ENCODE measurements at places on chromosomes 16 and 17.

DNA sequence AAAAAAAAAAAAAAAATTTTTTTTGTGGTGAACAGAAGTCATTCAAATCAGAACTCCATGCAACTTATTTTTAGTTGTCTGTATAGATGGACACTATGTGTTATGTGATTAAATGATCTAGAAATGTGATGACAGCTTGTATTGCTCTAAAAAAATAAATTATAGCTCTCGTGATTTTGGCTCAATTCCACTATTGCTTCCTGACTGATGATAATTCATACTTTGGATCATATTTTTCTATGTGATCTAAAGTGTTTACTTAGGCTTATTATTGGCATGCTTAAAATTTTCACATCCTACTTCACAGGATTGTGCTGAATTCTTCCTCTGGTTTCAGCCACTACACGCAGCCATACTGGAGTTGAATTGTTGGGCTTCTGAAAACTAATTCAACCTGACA lies 76.8 kb downstream of the RPGRIP1L start:
- no peak for DNase-seq

GRCh38 chr16:25079637-25080378 lies 31.7 kb upstream of the LCMT1 start:
- no peak for DNase-seq

DNA sequence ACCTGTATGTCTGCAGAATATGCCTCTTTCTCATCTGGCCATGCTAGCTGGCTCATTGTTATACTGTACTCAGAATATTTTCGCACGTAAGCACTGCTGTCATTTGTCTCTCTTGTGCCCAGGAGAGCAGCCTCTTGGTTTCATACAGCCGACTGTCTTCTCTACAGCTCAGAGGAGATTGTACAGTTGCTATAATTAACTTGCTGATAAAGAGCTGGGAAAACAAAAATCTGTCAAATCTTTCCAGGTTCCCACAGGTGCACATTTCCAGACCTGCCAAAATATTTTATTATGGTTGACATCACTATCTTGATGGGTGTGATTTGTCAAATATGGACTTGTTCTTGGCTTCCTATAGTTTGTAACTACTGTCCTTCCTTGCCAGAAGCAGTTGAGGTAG lies 122.7 kb downstream of the FTO start:
- no peak for DNase-seq

GRCh38 chr16:10964891-10965326 lies 20.5 kb downstream of the CLEC16A start:
- DNase-seq: peak; percentile 70

DNA sequence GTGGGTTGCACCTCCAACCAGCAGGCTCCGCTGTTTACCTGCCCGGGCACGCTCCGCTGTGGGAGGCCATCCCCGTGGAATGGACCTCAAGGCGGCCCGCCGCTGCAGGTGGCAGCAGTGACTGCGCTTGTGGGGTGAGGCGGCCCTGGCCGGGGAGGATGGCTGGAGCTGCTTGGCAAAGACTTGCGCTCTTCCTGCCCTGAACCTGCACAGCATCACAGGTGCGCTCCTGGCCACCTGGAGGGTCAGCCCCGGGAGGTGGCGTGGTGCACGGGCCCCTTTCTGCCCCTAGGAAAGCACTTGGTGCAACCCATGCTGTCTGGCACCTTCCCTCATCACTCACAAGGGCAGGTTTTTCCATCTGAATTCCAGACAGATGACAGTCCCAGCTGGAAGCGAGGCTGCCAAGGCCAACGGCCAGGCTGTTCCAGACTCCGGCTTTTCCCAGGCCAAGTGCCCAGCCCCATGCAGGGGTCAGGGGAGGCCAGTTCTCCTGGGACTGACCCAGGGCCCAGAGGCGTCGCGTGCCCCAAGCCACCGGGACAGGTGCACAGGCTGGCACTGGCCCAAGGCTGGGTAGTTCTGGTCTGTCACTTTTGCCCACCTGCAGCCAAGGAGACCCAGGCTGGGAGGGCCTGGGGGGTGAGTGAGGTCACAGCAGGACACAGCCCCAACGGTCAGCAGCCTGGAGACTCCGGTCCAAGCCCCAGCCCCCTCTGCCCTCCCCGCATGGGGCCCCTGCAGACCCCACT lies 13.3 kb downstream of the UTS2R start:
- no peak for DNase-seq
